ENCODE measurements at places on chromosomes 4 and X. TPM values are rescaled to one million over a fixed set of nuclear protein-coding genes. Genes with fewer than 3 reads are reported as not detected.

DNA sequence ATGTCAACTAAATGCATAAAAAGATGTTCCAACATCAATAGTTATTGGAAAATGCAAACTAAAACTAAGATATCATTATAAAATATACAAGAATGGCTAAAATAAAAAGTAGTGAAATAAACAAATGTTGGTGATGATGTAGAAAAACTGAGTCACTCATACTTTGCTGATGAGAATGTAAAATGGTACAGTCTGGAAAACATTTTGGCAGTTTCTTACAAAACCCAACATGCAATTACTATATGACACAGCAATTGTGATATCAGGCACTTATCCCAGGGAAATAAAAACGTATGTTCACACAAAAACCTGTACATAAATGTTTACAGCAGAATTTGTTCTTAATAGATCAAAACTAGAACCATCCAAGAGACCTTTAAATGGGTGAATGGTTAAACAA, 182.6 kb downstream of the RTL9 start:
- DNase-seq, result no peak

DNA sequence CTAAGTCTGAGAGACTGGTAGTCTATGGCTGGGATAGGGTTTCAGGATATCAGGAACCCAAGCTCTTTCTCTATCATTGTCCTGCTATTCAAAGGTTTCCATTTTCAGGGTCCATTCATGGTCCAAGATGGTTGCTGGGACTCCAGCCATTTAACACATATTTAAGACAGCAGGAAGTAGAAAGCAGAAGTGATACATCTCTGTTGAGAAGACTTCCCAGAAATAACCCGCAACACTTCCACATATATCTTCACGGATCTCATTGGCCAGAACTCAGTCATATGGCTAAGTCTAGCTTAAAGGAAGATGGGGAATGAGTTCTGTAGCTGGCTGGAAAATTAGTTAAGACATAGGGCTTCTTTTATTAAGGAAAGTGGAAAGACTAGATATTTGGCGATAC, 23.8 kb downstream of the CTSO start:
- no peak for DNase-seq

GRCh38 chr4:8152865-8153257, 5.8 kb downstream of the ABLIM2 start:
- no peak for DNase-seq

DNA sequence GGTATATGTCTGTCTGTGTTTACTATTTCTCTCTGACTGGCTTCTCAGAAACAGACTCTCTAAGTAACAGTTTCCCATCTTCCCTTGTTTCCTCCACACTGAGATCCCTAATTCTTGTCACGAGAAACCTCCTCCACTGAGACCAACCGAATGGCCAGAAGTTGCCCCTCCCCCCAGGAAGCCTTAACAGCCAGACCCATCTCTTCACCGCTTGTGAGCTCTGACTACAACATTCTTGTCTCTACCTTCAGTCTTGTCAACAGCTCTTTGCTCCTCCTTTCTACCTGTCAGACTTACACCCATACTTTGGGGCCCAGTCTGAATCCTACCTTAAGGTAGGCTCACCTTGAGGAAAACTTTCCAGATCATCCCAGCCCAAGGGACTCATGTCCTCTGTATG, 90.8 kb downstream of the NHSL2 start:
- DNase-seq, result no peak

- DNase-seq, result no peak
Observed at GRCh38 chr4:48173056-48173991, 39.3 kb upstream of the TXK start.

GRCh38 chrX:16188687-16189086, 21.4 kb downstream of the MAGEB17 start:
- DNase-seq, result no peak

DNA sequence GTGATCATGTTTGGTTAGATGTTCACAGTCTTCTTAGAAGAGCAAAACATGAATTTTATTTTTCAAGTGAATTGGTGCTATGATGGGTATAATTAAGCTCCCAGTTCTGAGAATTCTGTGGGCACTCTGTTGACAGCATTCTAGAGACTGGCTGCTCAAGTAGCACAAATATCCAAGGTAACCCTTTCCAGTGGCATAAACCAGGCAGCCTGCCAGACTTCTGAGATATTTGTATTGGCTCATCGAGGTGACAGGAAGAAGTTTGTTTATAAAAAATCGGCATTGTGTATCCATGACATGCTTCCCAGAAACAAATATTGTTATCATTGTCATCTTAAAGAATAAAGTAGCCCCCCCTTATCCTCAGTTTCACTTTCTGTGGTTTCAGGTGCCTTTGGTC, 28.3 kb downstream of the LANCL3 start:
- DNase-seq, result peak; percentile 2

DNA sequence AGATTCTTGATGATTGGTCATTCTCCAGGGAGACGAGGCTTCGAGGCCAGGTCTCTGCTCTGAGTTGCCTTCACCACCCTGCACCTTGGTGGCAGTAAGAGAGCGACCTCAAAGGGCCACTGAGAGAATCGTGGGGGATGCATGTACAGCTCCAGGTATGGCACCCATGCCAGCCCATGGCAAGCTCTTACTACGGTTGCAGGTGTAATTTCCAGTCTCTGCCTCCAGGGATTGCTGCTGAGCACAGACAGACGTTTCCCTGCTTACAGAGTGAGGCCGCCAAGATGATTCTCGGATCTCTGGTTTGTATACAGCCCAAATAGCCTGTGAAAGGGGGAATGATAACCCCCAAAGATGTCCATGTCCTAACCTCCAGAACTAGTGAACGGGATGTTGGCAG, 16.3 kb upstream of the DRD5 start:
- DNase-seq, result no peak

LIMCH1 gene
- 123 TPM for polyA plus RNA-seq

ETDA gene
- 0.21 TPM for polyA plus RNA-seq
